NCI-H526 (cell line): ENCODE measurements at places on chromosomes 2 and 18.

DNA sequence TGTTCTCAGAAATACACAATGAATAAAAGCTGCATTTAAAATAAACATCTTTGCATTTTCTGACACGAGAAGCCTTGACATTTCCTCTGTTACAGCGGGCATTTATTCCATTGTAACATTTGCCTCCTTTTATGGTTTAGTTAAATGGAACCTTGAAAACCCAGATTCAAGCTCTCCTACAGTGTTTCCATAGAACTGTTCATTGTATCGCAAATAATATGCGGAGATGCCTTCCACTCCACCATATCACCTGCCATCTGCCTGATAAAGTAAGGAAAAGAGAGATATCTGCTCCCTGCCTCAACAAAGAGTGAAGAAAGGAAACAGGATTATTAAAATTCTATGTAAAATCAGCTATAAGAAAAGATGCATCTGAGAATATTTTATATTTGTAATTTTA, 69.8 kb downstream of the CDH19 start:
- DNase-seq, result no peak

GRCh38 chr2:105375001-105375561, 23.8 kb downstream of the FHL2 start:
- no peak for DNase-seq

DNA sequence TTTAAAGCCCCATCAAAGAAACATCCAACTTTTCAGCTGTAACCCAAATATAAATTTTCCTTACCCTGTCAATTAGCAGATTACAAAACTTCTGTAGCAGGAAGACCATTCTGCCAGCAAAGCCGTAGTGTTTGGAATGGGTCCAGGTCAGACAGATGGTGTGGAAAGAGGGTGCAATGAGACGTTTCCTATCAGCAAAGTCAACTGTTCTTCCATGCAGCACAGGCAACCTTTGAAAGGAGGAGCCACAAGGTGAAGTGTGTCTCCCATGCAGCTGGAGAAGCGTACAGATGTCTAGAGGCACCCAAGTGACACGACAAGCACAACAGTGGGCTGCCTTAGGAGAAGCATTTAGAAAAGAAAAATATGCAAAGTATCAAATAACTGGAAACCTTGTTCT, 83.7 kb downstream of the SP3 start:
- no peak for DNase-seq

GRCh38 chr2:106566050-106566449, 78.9 kb downstream of the CD8B2 start:
- DNase-seq, result no peak

GRCh38 chr2:28449488-28450395, 46.1 kb upstream of the PLB1 start:
- DNase-seq, result no peak

- no peak for DNase-seq
These were observed 90.1 kb downstream of the SLC66A3 start for GRCh38 chr2:11245322-11245721.

DNA sequence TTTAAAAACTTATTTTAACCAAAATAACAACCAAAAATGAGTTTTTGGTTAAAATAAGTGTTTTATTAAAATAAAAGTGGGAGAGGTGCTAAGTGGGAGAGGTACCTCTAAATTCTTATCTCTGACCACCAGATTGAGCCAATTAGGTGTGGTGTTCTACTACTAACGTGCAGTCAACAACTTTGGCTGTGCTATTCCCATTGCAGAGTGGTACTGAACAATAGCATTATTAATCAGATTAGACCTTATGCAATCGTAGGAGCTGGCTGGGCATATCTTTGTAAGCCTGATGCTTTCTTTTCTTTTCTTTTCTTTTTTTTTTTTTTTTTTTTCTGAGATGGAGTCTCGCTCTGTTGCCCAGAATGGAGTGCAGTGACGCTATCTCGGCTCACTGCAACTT, 38.9 kb downstream of the RAB27B start:
- no peak for DNase-seq

DNA sequence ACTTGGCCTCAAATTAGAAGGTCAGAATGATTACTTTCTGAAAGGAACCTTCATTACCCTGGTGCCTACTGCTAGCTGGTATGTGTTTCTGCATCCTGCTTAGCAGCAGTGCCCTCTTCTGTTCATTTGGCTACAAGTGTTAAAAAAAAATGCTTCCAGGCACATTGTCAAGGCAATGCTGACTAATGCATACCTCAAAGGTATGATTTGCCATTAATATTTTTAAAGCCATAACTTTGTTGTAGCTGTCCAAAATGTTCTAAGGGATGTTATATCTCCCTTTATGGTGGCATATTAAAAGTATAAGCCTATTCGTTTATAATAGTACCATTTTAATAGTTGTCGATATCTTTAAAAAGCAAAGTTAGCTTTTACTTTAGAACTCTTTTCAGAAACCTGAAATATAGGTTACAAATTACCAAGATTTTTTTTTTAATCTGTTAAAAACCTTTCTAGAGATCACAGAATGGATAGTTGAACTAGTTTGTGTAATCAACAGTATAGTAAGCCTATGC, 52.0 kb upstream of the FAM171B start:
- peak; percentile 49 for DNase-seq

- no peak for DNase-seq
These were observed 188.2 kb downstream of the ALK start for GRCh38 chr2:29733213-29733612.

GRCh38 chr2:187470698-187471097, 22.6 kb upstream of the CALCRL start:
- DNase-seq, result no peak

GRCh38 chr2:226669249-226669648, 130.4 kb downstream of the IRS1 start:
- DNase-seq, result no peak

GRCh38 chr2:185239491-185239890, 499.1 kb upstream of the FSIP2 start:
- DNase-seq, result no peak

DNA sequence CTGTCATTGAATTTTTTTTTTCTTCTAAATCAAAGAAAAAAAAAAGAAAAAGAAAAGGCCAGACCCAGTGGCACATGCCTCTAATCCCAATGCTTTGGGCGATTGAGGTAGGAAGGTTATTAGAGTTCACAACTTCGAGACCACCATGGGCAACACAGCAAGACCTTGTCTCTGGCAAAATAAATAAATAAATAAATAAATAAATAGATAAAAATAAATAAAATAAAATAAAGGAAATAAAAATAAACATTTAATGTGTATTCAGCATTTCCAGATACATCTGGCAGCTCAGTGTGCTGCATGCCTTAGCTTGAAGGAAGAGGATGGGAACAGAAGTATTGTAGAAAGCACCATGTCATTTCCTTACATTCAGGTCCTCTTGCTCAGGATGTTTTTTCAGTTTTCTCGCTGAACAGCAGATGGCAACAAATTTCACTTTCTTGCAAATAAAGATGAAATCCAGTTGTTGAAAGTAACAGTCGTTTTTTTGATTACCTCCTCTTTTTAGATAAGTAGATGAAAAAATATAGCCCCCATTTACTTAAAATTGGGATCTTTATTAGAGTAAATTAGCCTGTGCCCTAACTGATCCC, 25.7 kb upstream of the FAM178B start:
- DNase-seq, result peak; percentile 71

DNA sequence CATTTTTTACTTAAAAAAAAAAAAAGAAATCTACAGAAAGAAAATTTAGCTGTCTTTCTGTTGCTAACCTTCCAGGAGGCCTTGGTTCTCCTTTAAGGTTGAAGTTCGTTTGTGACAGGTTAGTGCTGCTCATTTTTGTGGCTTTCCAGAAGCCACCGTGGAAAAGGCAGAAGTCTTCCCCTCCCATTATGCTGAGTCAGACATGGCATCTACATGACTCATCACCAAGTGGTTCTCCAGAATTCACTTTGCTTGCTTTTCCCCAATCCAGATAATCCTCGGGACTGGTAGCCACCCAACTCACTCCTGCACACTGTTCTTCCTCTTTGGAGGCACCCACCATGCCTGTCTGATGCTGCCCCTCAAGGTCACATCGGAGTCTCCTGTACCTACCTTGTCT, 228.7 kb downstream of the PIK3C3 start:
- no peak for DNase-seq

DNA sequence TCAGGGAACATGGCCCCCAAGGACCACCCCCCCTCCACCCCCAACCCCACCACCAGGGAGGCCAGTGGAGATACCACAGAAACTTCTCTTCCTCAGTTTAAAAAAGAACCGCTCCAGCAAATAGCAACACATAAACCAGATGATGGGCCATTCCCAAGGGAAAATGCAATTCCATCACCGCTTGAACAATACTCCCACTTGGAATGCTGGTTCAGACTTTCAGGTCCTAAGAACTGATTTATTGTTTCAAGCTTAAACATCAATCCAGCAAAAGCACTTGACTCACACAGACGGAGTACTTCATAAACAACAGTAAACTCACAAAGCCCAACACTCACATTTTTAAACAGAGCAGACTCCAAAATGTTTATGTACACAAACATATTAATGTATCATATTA, 6.9 kb downstream of the HDAC4 start:
- no peak for DNase-seq

DNA sequence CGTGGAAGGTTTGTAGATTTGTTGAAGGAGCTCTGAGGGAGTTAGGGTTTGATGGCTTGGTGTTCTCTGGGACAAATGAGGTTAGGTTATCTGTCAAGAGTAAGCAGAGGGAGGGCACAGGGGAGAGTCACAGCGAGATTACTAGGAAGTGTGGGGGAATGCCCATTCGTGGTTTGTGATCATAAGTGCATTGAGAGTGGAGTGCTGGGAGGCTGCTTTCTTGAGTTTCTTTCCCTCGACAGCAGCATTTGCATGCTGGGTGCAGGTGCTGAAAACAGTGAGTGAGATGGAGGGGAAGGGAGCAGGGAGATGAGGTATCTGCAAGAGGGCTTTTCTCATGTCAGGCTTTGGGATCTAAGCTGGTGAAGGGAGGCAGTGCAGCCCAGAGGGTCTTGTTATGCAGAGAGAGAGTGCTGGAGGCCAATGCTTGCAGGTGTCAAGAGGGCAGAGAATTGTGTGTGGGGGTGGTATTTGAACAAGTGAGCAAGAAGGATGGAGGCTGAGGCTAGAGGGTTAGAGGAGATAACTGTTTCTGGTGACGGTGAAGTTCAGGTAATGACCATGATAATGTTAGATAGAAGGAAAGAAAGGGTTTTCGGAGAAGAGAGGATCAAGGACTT, 8.8 kb downstream of the RALB start:
- peak; percentile 67 for DNase-seq

GRCh38 chr2:207157162-207157481, 8.6 kb downstream of the KLF7 start:
- DNase-seq, result no peak

- no peak for DNase-seq
These were observed 28.5 kb downstream of the HRH4 start for GRCh38 chr18:24488824-24489493.

DNA sequence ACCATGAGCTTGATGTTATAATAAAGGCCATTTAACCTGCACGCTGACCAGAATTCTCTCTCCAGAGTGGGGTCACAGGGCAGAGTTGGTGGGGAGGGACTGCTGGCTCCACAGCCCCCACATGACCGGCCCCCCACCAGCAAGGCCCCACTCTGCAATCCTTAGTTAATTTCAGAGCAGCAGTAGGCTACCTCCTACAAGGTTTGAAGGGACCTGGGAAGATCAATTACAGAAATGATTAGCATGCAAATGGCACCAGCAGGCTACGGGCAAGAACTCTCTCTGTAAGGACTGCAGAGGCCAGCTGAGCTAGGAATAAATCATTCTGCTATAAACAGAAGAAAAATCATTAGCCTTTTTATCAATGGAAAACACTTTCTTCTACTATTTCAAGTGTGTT, 135.3 kb downstream of the C1D start:
- no peak for DNase-seq

GRCh38 chr2:229392196-229392595, 121.1 kb upstream of the PID1 start:
- no peak for DNase-seq

DNA sequence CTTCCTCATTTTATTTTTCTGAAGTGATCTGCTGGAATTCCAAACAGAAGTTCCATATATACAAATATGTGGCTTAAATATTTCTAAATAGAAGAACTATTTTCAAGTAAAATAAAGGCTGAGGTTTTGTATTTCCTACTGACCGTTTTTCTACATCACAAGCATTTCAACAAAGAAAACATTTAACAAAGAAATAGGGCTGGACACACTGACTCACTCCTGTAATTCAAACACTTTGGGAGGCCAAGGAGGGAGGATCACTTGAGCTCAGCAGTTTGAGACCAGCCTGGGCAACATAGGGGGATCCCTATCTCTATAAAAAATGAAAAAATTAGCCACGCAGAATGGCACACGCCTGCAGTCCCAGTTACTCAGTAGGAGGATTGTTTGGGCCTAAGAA, 44.6 kb downstream of the TANK start:
- no peak for DNase-seq

DNA sequence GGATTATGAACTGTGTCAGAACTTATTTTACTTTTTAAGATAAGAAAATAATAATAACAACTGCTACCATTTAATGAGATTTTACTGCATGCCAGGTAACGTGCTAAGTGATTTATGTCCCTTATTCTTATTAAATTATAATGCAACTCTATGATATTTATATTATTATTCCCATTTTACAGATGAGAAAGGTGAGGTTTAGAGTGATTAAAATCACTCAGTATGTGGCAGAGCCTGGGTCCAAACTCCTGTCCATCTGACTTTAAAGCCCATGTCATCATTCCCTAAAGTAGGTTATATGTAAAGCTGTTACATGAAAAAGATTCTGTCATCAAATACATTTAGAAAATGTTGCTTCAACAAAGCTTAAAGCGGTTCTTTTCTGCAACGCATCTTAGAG, 288.8 kb upstream of the SESTD1 start:
- DNase-seq, result no peak

- no peak for DNase-seq
These were observed 35.2 kb downstream of the CENPO start for GRCh38 chr2:24828238-24828996.

GRCh38 chr2:223897669-223898330, 47.3 kb downstream of the WDFY1 start:
- DNase-seq, result no peak

GRCh38 chr2:224039080-224039769, at the start of gene SERPINE2:
Gene SERPINE2, minus strand, starts transcription at chr2:224039286. Its CDS starts 37,386 bp downstream, at chr2:224001900.
- DNase-seq, result peak; percentile 65

- no peak for DNase-seq
These were observed 5.0 kb downstream of the RFX8 start for GRCh38 chr2:101469863-101470262.

GRCh38 chr2:186726938-186727337, 33.1 kb downstream of the FAM171B start:
- DNase-seq, result no peak

DNA sequence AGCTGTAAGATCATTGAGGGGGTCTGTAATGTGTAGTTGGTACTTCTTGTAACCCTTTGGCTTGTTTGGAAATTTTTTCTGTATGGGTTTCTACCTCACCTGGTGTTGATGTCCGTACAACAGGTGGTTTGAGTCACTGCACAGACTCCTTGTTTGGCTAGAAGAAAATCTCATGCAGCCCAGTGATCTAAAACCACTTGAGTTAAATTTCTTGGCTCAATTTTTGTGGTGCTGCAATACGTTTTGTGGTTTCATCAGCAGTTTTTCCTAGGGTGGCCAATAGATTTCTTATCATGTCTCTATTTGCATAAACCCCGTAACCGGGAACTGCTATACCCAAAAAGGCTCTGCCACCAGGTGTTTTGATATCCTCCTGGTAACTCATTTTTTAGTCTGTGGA, 43.4 kb downstream of the CERS6 start:
- no peak for DNase-seq
